ENCODE measurements at places on chromosomes 2 and 18.

DNA sequence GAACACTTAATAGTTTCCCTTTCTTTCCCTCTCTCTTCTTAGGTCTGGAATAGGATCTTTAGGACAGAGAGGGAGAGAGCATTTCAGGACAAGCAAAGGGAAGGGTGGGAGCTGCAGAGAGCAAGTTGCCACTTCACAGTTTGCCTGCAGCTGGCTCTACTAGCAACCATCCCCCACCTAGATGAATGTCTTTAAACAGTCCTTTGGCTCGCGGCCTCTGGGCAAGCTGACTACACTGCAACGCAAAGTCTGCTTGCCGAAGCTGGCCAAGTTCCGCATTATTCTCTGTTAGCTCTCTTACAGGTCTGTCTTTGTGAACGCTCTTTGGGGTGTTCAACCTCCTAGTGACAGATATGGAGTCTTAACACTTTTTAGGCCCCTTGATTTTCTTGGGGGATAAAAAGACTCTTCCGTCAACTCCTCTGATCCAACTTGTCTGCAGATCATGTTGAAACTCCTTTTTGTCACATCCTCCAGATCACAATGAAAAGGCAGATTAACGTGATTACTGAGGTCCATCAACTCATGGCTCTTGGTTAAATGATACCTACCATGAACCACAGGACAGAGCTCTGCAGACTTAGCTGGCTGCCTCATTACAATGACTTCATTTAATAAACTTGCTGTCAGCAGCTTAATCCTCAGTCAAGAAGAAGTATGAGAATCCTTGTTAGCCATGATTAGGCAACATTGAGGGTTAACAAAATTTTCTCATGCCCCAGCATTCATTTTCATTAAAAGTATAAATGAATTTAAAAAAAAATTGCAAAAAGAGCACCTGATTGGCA is 74.6 kb downstream of the SLC4A3 start:
- no peak for DNase-seq

- no peak for DNase-seq
These were observed 10.2 kb downstream of the MLPH start for GRCh38 chr2:237497009-237497837.

DNA sequence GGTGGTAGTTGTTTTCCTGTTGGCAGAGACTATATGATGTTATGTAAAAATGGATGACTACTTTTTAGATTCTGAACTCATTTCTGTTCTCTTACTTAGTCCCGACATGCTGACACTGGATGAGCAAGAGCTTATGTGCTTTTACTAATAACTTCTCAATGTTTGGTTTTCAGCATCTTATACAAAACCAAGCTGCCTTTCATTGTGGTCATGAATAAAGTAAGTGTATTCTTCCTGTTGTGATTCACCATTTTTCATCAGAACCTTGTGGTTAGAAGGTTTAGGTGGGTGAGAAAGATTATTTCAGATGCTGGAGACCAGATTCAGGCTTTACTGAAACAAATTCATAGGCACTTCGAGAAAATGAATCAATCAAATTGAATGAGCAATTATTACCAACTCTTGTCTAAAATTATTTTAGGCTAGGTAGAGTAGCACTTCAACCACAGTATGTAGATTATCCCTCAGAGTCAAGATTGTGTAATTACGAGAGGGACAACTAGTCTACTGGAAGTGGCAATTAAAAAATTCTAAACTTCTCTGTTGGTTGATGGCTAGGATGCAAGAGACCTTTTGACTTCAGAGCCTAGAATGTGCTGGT is 9.3 kb downstream of the GPN1 start:
- DNase-seq = no peak

- no peak for DNase-seq
These were observed 336.0 kb upstream of the TNP1 start for GRCh38 chr2:217195658-217196446.

DNA sequence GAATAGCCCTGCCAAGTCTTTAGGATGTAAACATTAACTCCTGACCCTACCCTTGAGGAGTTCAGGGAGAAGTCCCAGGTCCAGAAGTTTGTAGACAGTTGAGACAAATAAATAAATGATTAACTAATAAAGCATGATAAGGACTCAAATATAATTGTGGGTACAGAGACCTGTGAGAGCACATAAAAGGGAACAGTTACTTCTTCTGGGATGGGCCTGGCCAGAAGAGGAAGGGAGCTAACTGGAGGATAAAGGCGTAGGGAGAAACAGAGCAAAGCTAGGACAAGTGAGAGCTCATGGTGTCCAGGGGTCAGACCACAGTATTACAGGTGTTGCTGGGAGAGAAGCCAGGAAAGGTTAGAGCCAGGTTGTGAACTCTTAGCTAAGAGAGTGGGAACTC is 3.0 kb downstream of the LCLAT1 start:
- DNase-seq = no peak

- DNase-seq = no peak
These were observed 36.7 kb downstream of the EMX1 start for GRCh38 chr2:72953976-72954375.

DNA sequence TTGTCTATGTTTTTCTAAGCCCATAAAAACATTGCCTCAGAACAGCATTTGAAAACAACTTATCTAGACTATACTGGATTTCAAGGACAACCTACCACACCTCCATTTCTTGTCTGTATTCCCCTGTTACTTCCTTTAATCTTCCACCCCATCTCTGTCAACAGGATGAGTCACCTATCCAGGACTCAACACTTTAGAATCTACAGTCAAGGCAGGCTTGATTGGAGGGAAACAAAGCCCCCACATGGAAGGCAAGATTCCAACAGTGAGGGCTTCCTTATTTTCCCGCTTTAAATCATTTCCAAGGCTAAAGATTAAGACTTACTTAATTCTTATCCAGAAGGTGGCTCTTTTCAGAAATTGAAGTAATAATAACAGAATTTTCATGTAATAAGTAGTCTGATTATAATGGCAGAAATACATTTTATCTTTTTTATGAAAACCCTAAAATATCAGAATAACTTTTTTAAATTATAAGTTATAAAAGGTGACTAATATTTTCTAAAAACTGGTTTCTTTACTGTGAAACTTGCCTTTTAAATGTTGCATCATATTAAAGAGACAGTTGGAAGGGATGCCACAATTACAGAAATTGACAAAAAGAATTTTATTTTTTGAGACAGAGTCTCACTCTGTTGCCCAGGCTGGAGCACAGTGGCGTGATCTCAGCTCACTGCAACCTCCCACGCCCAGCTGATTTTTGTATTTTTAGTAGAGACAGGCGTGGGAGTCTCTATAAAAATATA is 138.7 kb upstream of the CCDC150 start:
- no peak for DNase-seq

DNA sequence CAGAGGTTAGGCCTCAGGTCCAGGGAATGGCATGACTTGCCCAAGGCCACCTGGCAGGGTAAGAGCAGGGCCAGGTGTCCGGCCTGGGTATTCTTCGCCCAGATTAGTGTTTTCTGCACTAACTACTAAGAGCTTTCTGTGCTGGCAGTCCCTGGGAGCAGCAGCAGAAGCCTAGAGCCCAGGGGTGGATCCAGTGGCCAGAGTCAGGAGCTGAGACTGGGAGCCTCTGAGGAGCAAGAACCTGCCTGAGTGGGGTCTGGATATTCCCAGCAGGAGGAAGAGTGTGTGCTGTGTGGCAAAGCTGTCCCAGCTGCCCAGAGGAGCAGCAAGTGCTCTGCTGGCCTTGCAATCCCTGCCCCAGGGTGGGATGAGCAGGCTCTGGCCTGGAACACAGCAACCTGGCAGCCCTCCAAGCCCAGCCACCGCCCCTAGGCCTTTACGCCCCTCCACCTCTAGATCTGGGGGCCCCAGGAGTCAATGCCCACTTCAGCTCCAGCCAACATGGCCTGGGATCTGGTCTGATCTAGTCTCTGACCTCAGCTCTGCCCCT is 30.7 kb upstream of the GPAT2 start:
- no peak for DNase-seq

- no peak for DNase-seq
These were observed 191.4 kb upstream of the VRK2 start for GRCh38 chr2:57855212-57855611.

GRCh38 chr2:81247648-81248047 is 943.1 kb upstream of the LRRTM1 start:
- DNase-seq = no peak

GRCh38 chr2:219309278-219309677 is at the start of gene PTPRN:
PTPRN (minus strand) TSS chr2:219309401; CDS start chr2:219309332, 69 bp downstream.
- no peak for DNase-seq

DNA sequence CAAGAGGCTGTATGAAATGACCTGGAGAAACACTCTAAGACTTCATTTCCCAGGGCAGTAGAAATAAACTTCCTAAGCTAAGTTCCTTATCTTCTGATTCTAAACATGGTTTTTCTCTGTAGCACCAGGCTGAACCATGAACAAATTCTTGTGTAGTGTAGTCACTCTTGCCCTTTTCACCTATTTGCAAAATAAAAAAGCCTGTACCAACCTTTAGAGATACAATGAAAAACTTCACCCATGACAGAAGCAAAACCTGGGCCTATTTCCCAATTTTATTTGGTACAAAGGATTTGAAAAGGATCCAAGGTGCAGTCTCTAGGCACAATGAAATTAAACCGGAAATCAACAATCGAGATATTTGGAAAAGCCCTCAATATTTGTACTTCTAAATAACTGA is 43.6 kb downstream of the POLR1A start:
- no peak for DNase-seq

All from stimulated activated CD4-positive, alpha-beta T cell treated with anti-CD3 and anti-CD28 coated beads, Interleukin-1b, Interleukin-23, amount 100 ng/mL, for 24 hours (primary cell).